Skin of body (tissue), 3 donors: ENCODE measurements at places on chromosomes 5 and 9.

GRCh38 chr9:98610711-98611110, 98.0 kb downstream of the GABBR2 start:
- no peak for DNase-seq

- DNase-seq = no peak
These were observed 198.8 kb downstream of the MAPKAP1 start for GRCh38 chr9:125508249-125508648.

GRCh38 chr5:154895606-154896561, 37.5 kb downstream of the CNOT8 start:
- no peak for DNase-seq

GRCh38 chr5:43033841-43034590, 6.1 kb downstream of the ANXA2R start:
- DNase-seq = no peak

- no peak for DNase-seq
These were observed 120.5 kb upstream of the BOD1 start for GRCh38 chr5:173736923-173737412.

GRCh38 chr5:51347704-51348103, 35.5 kb upstream of the ISL1 start:
- no peak for DNase-seq

GRCh38 chr5:123582550-123583285, 70.7 kb downstream of the CSNK1G3 start:
- no peak for DNase-seq
